ENCODE measurements at places on chromosomes 11 and 22. TPM values are rescaled to one million over a fixed set of nuclear protein-coding genes. Genes with fewer than 3 reads are reported as not detected.

The C2CD3 gene
- total RNA-seq: 33.8 TPM

The KRTAP5-9 gene
- total RNA-seq: 0.75 TPM

The PACSIN3 gene
- 7.9 TPM for total RNA-seq

The FAM180B gene
- 1.1 TPM for total RNA-seq

The TRPC6 gene
- 17.9 TPM for total RNA-seq

The RAB36 gene
- 0.66 TPM for total RNA-seq

The ZNRD2 gene
- 40.9 TPM for total RNA-seq

The APLNR gene
- total RNA-seq: 1.7 TPM

The PNPLA5 gene
- total RNA-seq: not detected

The TMPRSS13 gene
- 0.51 TPM for total RNA-seq

The C11orf42 gene
- not detected for total RNA-seq

The OR52A1 gene
- total RNA-seq: not detected

The EFCAB6 gene
- 2.2 TPM for total RNA-seq

The SCGB1D2 gene
- not detected for total RNA-seq

The MAPK8IP2 gene
- total RNA-seq: 0.19 TPM

The H19 gene
- 123 TPM for total RNA-seq

The HEPACAM gene
- total RNA-seq: 13.5 TPM

The RIN1 gene
- 3.0 TPM for total RNA-seq

The TIGD3 gene
- total RNA-seq: not detected

The TECTA gene
- 0.49 TPM for total RNA-seq

The EMID1 gene
- total RNA-seq: 1.3 TPM

The CASP12 gene
- total RNA-seq: 5.1 TPM

The MMP13 gene
- not detected for total RNA-seq

The CENATAC gene
- total RNA-seq: 53.5 TPM

The RAG1 gene
- total RNA-seq: 1.1 TPM

The OR51I1 gene
- not detected for total RNA-seq

The KRTAP5-11 gene
- not detected for total RNA-seq

The IZUMO1R gene
- not detected for total RNA-seq

The PATE4 gene
- total RNA-seq: not detected

The CBLIF gene
- not detected for total RNA-seq

The TCN1 gene
- total RNA-seq: not detected

The SYCE3 gene
- not detected for total RNA-seq

The NLRP10 gene
- total RNA-seq: not detected

The RTN4R gene
- total RNA-seq: not detected

The BLID gene
- 0.98 TPM for total RNA-seq

The FAT3 gene
- 5.7 TPM for total RNA-seq

The POLDIP3 gene
- 25.4 TPM for total RNA-seq

The GDPD4 gene
- total RNA-seq: not detected

The SLC22A9 gene
- not detected for total RNA-seq

The PRPF19 gene
- 37.9 TPM for total RNA-seq

Measured in subcutaneous adipose tissue (tissue), 4 donors.